ENCODE measurements at places on chromosomes 12 and 14.

DNA sequence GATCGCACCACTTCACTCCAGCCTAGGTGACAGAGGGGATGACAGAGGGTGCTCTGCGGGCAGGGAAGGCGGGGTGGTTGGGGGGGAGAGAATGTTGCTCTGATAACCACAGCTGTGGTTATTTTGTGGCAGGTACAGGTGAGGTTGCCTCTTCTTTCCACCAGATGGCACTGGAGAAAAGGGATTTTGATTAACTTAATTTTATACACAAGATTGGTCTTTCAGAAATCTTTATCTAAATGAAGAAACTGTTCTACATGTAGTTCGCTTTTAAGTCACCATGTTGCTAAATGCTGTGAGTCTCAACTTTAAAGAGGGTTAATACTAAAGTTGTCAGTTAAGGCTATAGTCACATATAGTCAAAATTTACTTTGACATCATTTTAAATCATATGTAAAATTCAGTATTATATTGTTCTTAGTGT, 25.7 kb downstream of the FGF23 start:
- DNase-seq, result peak; percentile 3

DNA sequence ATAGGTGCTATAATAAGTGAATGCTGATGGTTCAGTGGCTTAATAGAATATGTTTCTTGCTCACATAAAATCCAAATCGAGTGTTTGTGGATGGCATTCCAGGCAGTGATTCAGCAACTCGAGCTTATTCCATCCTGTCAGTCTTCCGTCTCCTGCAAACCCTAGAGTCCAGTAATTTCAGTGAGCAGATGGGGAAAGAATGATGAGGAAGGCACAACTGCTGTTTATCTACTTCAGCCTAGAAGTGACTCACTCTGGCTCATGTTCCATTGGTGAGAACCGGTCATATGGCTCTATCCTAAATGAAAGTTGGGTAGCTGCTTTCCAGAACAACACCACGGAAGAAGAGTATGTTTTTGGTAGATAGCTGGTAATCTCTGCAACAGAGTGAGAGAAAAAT, 421.8 kb upstream of the PDE3A start:
- DNase-seq, result no peak

GRCh38 chr12:64170730-64171129, 51.4 kb downstream of the KICS2 start:
- DNase-seq, result no peak

- no peak for DNase-seq
Measured at GRCh38 chr12:46020768-46021167, 30.4 kb upstream of the SCAF11 start.

DNA sequence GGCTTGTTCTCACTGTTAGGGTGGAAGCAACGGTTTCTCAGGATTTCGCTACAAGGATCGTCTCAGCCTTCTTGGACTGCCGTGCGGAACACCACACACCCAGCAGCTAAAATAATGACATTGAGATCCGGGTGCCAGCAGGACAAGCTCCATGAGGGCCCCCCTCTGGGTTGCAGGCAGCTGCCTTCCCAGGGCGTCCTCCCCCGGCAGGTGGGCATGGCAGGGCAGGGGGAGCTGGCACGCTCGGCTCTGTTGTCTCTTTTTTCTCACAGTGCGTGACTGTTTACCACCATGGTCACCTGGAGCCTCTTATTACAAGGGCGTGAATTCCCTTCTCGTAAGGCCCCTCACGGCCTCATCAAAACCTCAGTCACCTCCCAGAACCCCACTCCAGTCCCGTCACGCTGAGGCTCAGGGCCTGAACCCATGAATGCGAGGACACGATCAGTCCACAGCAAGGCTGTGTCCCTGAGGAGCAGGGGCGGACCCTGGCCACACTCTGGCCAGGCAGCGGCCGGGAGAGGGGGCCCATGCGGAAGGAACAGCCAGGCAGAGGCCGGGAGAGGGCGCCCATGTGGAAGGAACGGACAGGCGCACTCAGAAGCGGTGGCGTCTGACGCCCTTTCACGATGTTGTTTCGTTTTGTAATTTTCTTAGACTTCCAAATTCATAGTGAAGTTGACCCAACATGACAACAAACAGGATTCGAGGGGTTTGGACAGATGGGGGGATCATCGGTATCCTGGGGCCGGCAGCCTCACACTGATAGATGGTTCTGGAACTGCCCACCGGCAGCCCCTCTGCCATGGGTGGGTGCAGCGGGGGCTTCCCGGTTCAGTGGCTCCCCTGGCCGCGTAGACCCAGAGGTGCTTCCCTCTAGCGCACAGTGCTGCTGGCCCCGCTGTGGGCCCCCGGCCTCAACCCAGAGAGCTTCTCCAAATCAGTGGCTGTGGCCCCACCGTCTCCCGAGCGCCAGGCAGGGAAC, 10.0 kb downstream of the LRCOL1 start:
- DNase-seq, result peak; percentile 24

GRCh38 chr14:51564986-51565604, 86.6 kb upstream of the FRMD6 start:
- no peak for DNase-seq

DNA sequence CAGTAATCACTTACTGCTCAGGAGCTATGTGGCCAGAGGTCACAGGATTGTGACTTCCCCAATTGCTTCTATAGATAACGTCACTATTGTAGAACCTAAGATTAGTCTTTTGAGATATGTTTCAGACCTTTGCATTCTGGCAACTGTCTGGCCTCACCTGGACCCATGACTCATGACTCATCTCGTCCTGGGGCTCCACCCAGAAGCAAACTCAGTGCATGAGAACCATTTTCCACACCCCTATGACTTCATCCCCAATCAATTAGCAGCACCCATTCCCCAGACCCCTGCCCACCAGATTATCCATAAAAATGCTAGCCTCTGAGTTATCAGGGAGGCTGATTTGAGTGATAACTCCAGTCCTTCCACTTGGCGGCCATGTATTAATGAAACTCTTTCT, 186.9 kb downstream of the EMP1 start:
- DNase-seq, result no peak

DNA sequence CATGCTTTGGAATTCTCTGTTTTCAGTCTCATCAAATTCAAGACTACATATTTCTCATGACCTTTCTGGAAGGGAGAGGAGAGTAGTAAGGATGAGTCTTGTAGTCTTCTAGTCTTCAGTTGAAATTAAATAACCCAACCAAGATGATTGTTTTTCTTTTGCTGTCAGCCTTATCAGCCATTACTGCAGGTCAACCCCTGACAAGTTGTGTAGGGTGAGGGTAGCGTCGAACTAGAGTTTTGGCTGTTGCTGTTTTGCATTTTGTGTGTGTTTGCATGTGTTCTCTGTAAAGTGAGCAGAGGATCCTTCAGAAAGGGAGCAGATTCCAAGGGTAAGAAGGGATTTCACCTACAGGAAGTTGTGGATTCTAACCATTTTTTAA, 28.4 kb downstream of the DIP2B start:
- no peak for DNase-seq

DNA sequence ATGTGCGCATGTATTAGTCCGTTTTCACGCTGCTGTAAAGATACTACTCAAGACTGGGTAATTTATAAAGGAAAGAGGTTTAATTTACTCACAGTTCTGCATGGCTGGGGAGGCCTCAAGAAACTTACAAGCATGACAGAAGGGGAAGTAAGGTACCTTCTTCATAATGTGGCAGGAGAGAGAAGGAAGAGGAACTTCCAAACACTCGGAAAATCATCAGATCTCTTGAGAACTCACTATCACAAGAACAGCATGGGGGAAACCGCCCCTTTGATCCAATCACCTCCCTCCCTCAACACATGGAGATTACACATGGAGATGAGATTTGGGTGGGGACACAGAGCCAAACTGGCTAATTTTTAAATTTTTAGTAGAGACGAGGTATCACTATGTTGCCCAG, 41.8 kb upstream of the SNX6 start:
- no peak for DNase-seq

DNA sequence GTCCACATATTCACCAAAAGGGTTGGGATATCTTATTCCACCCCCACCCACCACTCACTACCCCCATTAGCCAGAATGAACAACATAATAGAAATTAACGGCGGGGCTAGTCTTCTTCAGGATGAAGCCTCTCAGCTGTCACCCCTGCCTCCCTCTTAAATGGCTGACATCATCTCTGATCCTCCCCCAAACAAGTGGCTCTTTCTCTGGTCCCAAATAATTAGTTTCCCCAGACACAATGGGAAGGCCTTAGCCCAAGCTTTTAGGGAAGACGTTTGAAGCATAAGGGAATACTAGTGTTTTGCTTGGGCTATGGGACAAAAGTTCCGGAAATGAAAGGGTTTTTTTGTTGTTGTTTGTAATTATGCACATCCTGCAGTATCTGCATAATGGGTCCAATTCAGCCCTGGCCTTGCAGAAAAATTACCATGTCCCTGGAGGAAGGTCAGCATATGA, 13.8 kb downstream of the STON2 start:
- no peak for DNase-seq

- no peak for DNase-seq
Measured at GRCh38 chr14:75711105-75711795, 50.2 kb downstream of the TTLL5 start.

- DNase-seq, result no peak
Measured at GRCh38 chr14:102557434-102558226, 34.8 kb upstream of the RCOR1 start.

GRCh38 chr14:85218982-85219381, 311.0 kb upstream of the FLRT2 start:
- no peak for DNase-seq

Measured in stimulated activated CD4-positive, alpha-beta T cell treated with anti-CD3 and anti-CD28 coated beads, Interleukin-12 subunit alpha, Interleukin-12 subunit beta, amount 100 ng/mL, for 4 hours (primary cell).